Tibial artery (tissue), 4 donors: ENCODE measurements at places on chromosomes 7 and 10.

DNA sequence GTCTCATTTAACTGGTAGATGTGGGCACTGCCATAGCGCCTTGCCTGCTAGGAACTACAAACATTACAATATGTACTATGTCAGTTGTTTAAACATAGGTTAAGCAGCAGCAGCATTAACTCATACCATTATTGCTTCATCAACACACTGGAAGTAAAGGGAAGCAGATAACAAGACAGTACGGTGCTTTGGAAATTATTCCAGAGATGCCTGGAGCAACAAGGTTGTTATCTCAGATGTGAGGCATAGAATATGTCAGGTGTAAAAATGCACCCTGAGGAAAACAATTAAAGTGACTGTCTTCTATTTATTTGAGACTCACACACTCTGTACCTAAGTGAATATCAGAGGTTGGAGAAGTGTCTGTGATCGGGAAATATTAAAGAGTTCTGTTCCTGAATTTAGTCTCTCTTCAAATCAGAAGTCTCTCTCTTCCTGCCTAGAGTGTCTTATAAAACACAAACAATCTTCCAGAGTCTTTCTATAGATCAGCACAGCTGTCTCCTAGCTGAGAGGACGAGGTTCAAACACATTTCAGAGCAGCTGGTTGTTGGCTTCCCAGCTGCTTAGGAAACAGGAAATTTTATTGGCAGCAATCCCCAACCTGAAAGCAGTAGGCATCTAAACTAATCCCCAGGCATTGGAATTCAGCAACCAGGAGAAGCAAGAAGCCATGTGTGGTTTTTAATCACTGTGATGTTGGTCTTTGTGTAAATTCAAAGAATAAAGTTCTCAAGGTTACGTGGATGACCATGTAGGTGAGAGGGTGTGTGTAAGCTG, 994.4 kb upstream of the LRRTM3 start:
- H3K27me3 ChIP-seq, result no peaks in the 10 kb centered on the region
- no peak overlapping the region for H3K4me3 ChIP-seq
- H3K4me1 ChIP-seq, result no peaks in the 10 kb centered on the region
- no peak for DNase-seq
- no peaks in the 10 kb centered on the region for H3K36me3 ChIP-seq

DNA sequence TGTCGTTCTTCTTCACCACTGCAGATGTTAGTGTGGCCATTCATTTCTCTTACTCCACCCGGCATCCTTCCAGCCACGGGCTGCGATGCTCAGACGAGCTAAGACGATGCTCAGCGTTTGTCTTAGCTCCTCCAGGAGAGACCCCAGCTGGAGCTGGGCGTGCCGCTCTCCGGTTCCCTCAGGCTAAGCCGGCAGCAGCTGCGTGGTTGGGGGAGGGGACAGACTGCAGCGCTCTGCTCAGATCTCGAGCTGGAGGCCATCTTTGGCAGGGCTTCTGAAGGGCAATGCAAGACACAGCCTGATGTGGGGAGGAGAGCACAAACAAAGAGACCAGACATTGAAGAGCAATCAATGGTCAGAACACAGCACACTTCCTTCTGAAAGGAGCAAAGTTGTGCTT, 4.8 kb downstream of the INA start:
- no peak for DNase-seq
- H3K36me3 ChIP-seq, result no peaks in the 10 kb centered on the region
- H3K4me3 ChIP-seq, result no peak overlapping the region
- H3K4me1 ChIP-seq, result peaks cover 14% of the 10 kb centered on the region
- no peak overlapping the region for H3K27ac ChIP-seq
- peaks cover 65% of the 10 kb centered on the region for H3K27me3 ChIP-seq

GRCh38 chr10:86167762-86168128, 198.8 kb downstream of the GRID1 start:
- no peaks in the 10 kb centered on the region for H3K4me1 ChIP-seq
- H3K36me3 ChIP-seq, result no peaks in the 10 kb centered on the region
- no peaks in the 10 kb centered on the region for H3K27me3 ChIP-seq
- no peak overlapping the region for H3K4me3 ChIP-seq

DNA sequence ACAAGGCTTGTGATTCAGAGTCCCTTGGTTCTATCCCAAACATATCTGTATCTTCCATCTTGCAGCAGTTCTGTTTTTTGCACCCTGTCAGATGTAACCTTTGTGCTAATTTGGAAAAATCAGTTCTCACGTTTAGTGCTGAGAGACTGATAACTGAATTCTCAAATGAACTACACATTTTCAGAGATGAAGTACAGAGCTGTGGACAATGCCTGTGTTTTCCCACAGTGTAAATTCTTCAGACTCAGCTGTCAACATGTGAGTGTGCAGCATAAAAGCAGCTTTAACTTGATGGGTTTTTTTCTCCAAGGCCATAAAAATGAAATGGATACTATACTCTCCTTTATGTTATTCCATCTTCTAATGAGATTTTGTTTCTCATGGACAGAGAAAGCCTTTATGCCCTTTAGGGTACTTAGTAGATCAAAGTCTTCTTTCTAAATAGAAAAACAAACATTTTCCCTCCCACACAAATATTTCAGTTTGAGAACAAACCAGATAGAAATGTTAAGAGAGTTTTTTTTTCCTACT, 150.9 kb downstream of the SEMA3A start:
- H3K27ac ChIP-seq, result no peak overlapping the region
- H3K4me3 ChIP-seq, result no peak overlapping the region
- no peaks in the 10 kb centered on the region for H3K36me3 ChIP-seq
- no peak for DNase-seq
- H3K27me3 ChIP-seq, result no peaks in the 10 kb centered on the region

- no peak overlapping the region for H3K27ac ChIP-seq
- H3K27me3 ChIP-seq, result no peaks in the 10 kb centered on the region
- no peaks in the 10 kb centered on the region for H3K36me3 ChIP-seq
- DNase-seq, result no peak
These were observed 223.6 kb downstream of the TNS3 start for GRCh38 chr7:47358357-47358756.

DNA sequence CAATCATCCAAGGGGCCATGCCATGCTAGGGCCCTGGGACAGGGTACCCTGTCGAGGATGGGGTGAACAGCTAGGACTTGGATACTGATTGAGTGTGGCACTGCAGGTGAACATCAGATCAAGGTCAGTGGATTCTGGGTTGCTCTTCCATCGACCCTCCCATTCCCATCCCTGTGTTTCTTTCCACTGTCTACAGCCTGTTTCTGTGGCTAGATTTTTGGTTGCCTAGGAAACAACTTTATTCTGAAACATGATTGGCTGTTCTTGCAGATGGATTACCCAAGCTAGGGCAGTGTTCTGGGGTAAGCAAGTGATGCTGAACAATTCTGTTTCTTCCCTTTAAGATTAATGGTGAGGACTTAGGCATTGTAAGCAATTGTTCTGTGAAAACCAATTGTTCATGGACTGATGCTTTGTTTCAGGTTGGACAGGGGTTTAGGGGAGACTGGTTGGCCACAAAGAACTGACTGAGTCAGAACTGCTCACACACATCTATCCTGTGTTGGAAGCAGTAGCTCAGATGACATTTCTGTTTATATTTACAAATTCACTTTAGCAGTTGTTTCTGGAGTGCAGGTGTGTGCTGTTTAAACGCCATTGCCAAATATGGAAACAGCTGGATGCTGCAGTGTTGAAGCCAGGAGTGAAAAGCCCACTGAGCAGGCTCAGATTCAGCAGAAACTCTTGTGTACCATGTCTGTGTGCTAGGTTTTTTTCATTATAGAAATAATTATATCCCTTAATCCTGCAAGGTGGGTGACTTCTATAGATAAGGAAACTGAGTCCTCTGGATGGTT, 102.3 kb upstream of the BTBD16 start:
- peaks cover 3% of the 10 kb centered on the region for H3K36me3 ChIP-seq
- DNase-seq, result no peak
- H3K27ac ChIP-seq, result no peak overlapping the region
- no peak overlapping the region for H3K4me3 ChIP-seq

- no peaks in the 10 kb centered on the region for H3K27me3 ChIP-seq
- H3K36me3 ChIP-seq, result no peaks in the 10 kb centered on the region
- no peak overlapping the region for H3K4me3 ChIP-seq
- no peak overlapping the region for H3K27ac ChIP-seq
- H3K4me1 ChIP-seq, result no peaks in the 10 kb centered on the region
- peak; percentile 24 for DNase-seq
These were observed 265.4 kb downstream of the SKIDA1 start for GRCh38 chr10:21260066-21260465.

DNA sequence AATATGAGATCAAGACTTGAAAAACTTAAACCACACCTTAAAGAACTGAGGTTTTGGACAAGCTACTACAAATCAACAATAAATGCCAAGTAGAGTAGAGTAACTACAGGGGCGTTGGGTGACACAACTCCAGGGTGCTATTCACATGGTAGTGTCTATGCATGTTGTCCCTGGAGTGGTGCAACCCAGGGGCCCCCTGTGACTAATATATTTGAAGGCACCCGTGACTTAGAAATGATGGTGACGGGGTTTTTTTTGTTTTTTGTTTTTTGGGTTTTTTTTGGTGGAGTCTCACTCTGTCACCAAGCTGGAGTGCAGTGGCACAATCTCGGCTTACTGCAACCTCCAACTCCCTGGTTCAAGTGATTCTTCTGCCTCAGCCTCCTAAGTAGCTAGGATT, 106.9 kb downstream of the FAM107B start:
- no peak for DNase-seq
- no peaks in the 10 kb centered on the region for H3K27me3 ChIP-seq
- no peaks in the 10 kb centered on the region for H3K4me1 ChIP-seq

DNA sequence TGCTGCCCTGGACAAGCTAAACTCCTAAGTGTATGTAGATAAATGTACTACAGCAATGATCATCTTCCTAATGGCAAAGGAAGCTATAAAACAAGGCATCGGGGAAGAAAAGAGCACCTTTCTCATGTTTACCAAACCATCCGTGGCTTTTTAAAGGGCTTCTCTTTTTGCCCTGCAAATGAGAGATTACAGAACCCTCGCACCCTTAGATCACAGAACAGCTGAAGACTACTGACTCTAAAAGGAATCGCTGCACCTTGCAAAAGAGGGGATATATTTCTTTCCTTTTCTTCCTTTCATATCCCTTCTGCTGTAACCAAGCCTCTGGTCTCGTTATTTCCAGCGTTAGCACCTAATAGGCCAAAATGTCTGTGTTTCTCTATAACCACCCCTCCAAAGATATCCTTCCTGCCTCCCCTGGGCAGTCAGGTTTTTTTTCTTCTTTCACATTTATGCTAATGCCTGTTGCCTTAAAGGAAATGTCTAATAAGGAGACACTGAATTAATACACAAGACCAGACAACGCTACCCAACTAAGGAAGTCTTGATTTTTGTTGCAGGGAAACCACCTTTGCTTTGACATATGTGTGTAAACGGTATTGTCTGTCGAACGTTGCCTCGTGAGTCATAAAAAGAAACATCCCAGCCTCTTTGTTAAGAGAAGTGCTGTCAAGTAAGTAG, 10.5 kb downstream of the ST8SIA6 start:
- H3K4me3 ChIP-seq, result no peak overlapping the region
- no peak for DNase-seq
- no peaks in the 10 kb centered on the region for H3K4me1 ChIP-seq
- H3K36me3 ChIP-seq, result no peaks in the 10 kb centered on the region
- H3K27me3 ChIP-seq, result peaks cover 10% of the 10 kb centered on the region

GRCh38 chr10:32948451-32948850, 9.6 kb downstream of the ITGB1 start:
- H3K4me3 ChIP-seq, result no peak overlapping the region
- no peaks in the 10 kb centered on the region for H3K36me3 ChIP-seq
- H3K27me3 ChIP-seq, result no peaks in the 10 kb centered on the region

GRCh38 chr7:139108266-139109187, 993 bp downstream of the ZC3HAV1 start:
- no peaks in the 10 kb centered on the region for H3K36me3 ChIP-seq
- H3K27me3 ChIP-seq, result no peaks in the 10 kb centered on the region
- H3K4me1 ChIP-seq, result peaks cover 13% of the 10 kb centered on the region
- peak overlapping the region; percentile 95 for H3K4me3 ChIP-seq

GRCh38 chr7:6375348-6376101, 72.2 kb downstream of the DAGLB start:
- no peak for DNase-seq
- peak overlapping the region; percentile 87 for H3K27ac ChIP-seq
- peak overlapping the region; percentile 75 for H3K4me3 ChIP-seq

DNA sequence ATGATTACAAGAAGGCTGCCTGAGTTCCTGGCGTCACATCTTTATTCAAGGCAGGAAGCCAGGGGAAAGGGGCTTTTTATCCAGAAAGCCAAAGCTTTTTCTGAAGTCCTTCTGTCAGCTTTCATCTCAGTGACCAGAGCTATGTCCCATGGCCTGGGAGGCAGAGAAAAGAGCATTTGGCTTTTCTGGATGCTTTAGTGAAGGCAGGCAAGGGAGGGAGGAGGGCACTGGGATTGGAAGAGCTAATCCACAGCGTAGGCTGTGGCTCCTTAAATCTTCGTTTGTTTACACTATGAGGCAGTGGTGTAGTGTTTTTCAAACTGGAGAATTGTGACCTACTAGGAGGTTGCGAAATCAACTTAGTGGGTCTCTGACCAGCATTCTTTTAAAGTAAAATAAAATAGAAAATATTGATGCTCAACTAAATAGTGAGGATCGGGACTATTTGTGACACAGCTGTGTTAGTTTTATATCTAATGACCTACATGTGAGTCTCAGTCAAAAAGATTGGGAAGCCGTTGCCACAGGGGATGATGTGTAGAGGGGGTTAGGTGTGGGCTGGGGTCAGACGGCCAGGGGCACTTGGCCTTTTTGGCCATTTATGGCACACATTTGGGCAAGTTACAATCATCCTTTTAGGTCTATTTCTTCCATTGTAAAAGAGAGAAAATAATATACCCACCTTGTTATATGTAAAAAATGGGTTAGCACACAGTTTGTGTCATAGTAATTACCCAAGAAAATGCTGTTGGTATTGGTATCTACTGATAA, 14.1 kb downstream of the CRYGN start:
- no peak for DNase-seq
- H3K4me3 ChIP-seq, result peak overlapping the region; percentile 36
- H3K4me1 ChIP-seq, result peaks cover 54% of the 10 kb centered on the region
- no peaks in the 10 kb centered on the region for H3K36me3 ChIP-seq

DNA sequence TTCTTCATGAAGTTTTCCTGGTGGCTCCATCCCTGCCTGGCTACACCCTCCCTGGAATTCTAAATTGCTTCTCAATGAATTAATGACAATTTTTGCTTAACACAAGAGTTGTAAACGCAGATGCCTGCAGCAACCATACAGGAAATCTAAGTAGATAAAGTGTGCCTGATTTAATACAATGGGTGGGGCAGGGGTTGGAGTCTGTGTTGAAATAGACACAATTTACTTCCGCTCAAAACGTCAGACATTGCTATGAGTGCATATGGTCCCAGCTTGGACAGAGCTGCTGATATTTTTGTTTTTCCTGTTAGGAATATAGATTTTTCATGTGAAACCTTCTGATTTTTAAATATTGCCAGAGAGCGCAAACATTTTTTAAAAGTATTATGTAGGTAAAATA, 1235.0 kb upstream of the SORCS1 start:
- no peak overlapping the region for H3K27ac ChIP-seq
- H3K36me3 ChIP-seq, result no peaks in the 10 kb centered on the region
- no peaks in the 10 kb centered on the region for H3K27me3 ChIP-seq
- H3K4me1 ChIP-seq, result no peaks in the 10 kb centered on the region
- H3K4me3 ChIP-seq, result no peak overlapping the region
- no peak for DNase-seq
